Activated T-helper 2 cell treated with anti-CD3 and anti-CD28 coated beads, Interferon-gamma antibody, Interleukin-2, Interleukin-4, amounts not matched to agents 10 μg/mL and 5 μg/mL and 100 μg/mL, durations not matched to agents 14 hours and 24 hours and 36 hours (primary cell): ENCODE measurements at places on chromosomes 1 and 21.

DNA sequence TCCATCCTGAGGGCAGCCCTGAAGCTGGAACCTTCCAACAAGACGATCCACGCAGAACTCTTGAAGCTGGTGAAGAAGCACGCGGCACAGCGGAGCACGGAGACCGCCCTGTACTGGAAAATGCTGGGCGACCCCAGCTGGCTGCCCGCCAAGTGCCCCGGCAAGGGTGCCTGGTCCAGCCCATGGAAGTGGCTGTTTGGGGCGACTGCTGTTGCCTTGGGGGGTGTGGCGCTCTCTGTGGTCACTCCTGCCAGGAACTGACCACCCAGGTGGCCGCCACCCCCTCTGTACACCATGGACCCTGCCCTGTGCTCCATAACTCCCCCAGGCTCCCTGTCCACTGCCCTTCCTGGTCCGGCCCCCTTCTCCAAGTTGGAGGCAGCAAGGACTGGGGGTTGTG lies 90.8 kb downstream of the PPP1R12B start:
- DNase-seq, result no peak

DNA sequence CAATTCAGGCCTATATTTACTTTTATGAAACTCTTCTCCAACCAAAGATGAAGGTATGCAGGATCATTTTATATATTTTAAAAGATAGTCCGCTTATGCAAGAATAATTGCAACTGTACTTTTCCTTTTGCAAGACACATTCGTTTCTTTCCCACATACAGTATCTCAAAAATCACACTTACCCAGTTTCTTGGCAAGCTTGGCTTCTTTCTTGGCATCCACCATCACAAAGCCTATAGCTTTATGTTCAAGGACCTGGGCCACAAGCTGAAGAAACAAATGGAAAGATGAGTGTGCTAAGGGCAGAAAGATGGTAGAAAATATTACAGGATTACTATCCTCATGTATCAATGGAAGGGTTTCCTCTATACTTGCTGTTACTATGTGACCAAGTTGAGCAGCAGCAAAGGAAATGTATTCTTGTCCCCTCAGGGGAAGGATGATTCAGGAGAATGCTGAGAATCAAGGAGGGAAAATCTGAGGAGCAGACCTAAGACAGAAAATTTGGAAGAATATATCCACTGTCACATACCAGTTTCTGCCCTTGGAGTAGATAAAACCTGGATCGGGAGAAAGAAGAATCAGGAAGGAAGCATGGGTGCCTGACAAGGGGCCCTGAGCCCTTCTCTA lies 23.8 kb downstream of the CASQ2 start:
- DNase-seq, result no peak

GRCh38 chr1:151475175-151475574 lies 15.9 kb upstream of the POGZ start:
- no peak for DNase-seq

DNA sequence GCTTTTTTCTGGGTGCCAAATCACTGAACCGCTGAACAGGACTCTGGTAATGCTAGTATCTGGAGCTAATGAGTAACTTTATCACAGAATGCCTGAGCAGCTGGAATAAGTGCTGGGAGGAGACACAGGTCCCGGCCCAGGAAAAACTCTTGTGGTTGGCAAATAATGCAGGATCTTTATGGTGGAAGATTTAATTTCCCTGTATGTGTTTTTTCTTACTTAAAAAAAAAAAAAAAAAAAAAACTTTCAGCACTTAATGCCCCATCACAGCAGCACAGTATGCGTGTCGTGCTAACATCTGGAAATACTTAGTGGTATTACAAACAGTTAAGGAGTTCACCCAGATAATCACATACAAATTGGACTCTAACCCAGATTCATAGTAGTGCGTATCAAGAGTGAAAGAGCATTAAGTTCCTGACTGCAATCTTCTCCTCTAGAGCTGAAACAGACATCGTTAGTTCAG lies 220.7 kb downstream of the TOMM20 start:
- no peak for DNase-seq

DNA sequence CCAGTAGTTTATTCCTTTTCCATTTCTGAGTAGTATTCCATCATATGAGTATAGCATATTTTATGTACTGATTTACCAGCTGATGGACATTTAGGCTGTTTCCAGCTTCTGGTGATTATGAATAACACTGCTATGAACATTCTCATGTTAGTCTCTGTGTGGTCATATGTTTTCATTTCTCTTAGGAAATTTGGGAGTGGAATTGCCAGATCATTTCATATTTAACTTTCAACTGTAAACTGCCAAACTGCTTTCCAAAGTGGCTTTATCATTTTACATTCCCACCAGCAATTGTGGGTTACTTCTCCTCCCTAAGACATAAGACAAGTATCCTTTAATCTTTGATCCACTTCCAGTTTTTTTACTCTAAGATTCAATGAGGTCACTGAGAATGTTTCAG lies 85.7 kb upstream of the RALGPS2 start:
- DNase-seq, result no peak

DNA sequence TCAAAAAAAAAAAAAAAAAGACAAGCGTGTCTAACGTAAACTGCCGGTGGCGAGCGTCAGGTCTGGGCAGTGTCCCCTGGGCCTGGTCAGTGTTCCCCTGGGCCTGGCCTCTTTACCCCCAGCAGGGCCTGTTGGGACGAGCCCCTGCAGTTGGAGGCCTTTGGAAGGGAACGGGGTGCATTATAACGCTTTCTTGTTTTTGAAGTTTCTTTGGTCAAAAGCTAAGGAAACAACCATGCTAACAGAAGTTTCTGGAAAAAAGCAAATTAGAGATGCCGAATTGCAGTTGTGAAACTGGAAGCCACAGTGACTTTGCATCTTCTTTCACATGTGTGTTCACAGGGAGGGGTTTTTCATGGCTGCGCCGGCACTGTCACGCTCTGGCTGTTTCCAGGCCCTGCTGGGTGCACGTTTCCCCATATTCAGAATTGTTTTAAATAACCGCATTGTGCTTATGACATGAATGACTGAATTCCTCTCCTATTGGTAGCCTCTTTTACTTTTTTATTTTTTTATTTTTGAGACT lies 16.0 kb downstream of the RRP1 start:
- no peak for DNase-seq

DNA sequence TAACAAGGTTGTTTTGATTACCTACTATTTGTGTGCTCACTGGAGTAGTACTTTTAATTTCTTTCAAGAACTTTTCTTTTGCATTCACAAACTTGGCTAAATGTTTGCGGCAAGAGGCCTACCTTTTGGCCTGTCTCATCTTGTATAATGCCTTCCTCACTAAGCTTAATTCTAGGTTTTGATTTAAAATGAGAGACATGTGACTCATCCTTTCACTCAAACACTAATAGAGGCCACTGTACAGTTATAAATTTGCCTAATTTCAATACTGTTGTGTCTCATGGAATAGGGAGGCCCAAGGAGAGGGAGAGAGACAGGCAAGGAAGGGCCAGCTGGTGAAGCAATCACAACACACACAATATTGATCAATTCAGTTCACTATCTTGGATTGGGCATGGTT lies 66.1 kb downstream of the ZNF644 start:
- DNase-seq, result no peak

GRCh38 chr1:218364028-218364710 lies 19.0 kb downstream of the TGFB2 start:
- DNase-seq, result no peak

DNA sequence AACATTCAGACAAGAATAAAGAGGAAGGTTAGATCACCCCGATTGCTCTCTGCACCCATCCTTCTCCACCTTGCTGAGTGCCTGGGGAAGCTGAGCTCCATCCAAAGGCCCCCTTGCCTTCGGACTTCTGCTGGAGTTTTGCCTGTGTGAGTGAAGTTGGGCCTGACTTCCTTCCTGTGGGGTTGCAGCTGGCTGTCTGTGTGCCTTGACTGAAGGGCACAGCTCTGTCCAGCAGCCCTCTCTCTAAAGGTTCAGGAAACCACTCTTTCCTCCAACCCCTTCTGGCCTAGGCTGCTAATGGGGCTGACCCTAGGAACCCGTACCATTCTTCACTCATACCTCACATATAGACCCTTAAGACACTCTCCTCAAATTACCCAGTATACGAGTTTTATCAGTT lies 173.4 kb upstream of the HMCN1 start:
- DNase-seq, result no peak

DNA sequence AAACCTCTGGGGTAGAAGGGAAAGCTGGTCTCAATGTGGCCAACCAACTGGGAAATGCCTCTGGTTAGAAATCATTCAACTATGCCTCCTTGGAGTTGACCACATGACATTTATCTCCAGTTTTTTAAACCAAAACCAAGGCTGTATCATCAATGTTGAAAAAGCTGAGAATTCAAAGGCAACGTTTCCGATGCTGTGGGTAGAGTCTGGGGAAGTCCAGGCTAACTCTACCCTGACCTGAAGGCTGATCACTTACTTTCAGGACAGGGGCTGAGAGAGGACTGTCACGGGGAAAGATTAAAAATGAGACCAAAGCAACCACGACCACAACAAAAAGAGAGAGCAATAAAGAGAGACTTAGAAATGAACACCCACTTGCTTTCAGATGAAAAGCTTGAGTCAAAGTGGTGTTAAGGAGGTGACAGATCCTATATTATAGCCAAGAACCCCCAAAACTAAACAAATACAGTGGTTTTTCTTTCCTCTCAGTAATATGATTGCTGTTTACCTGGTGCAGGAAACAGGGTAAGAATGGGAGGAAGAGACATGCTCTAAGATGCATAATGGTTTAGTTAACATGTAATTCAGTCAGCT lies 90.8 kb upstream of the TNFSF4 start:
- no peak for DNase-seq

- DNase-seq, result no peak
Observed at GRCh38 chr1:47621483-47621882, 183.6 kb downstream of the FOXD2 start.

- DNase-seq, result no peak
Observed at GRCh38 chr1:73887412-73887811, 310.6 kb downstream of the LRRIQ3 start.

- DNase-seq, result no peak
Observed at GRCh38 chr1:171792656-171793369, 11.4 kb downstream of the METTL13 start.

DNA sequence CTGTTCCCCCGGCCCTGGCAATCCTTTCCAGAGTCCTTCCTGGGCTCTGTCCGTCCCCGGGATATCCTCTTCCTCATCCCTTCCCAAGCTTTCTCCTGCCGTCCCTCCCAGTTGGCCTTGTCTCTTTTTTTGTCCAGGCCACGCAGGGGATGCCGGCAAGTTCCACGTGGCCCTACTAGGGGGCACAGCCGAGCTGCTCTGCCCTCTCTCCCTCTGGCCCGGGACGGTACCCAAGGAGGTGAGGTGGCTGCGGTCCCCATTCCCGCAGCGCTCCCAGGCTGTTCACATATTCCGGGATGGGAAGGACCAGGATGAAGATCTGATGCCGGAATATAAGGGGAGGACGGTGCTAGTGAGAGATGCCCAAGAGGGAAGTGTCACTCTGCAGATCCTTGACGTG lies 13.4 kb upstream of the SVBP start:
- DNase-seq, result no peak

GRCh38 chr1:189662190-189662589 lies 815.5 kb downstream of the BRINP3 start:
- DNase-seq, result no peak

DNA sequence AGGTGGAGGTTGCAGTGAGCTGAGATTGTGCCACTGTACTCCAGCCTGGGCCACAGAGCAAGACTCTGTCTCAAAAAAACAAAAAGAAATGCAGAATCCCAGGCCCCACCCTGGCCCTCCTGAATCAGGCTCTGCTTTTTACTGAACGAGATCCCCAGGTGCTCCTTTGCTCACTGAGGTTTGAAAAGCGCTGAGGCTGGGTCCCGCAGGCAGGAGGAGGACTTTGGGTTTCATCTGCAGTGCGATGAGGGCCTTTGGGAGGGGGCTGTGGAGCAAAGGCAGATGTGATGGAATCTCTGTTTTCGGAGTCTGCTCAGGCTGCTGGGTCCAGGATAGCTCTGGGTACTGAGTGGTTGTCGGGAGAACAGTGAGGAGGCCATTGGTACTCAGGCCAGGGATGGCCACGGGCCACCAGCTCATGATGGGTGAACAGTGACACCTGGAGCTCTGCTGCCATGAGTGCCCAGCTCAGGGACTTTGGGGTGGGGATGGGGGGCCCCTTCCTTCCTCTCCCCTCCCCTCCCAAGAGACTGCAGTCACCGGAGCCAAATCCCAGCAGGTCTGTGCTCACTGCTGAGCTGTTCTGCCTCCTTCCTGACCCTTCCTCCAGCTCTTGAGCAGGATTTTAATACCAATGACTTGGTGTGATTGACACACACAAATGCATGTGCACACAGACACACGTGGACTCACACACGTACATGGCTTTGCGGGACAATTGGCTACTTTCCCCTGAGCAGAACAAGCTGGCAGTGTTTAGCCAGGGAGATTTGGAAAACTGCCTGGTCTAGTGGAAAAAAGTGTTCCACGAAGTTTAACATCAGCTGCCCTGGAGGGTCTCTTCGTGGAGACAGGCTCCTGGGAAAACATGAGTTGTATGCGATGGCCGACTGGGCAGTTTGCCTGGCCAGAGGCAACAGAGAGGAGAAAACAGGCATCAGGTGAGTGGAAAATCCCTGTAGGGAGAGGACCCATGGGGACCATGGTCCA lies 3.6 kb upstream of the DHRS3 start:
- no peak for DNase-seq

DNA sequence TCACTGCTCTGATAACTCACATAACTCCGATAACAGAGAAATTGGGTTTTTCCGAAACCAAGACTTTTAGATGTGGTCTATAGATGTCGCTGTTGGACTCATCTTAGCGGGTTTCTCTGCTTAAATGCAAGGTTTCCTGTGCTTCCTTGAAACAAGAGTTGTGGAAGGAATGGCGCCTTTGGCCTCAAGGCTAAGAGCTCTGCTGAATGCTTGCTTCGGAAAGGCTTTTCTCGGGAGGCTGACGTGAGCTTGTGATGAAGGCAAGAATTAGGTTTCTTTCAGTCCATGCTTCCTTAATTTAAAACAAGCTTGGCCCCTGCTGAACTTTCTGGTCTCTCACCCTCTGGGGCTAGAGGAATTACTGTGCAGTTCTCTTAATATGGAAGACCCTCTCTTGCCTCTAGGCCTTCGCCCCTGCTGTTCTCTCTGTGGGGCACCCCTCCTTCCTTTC lies 113.5 kb downstream of the MAP3K21 start:
- no peak for DNase-seq

- no peak for DNase-seq
Observed at GRCh38 chr1:205589618-205590456, 42.0 kb downstream of the ELK4 start.
